Right hindlimb (tissue), 1 donor: ENCODE measurements at places on chromosomes 2 and 18.

DNA sequence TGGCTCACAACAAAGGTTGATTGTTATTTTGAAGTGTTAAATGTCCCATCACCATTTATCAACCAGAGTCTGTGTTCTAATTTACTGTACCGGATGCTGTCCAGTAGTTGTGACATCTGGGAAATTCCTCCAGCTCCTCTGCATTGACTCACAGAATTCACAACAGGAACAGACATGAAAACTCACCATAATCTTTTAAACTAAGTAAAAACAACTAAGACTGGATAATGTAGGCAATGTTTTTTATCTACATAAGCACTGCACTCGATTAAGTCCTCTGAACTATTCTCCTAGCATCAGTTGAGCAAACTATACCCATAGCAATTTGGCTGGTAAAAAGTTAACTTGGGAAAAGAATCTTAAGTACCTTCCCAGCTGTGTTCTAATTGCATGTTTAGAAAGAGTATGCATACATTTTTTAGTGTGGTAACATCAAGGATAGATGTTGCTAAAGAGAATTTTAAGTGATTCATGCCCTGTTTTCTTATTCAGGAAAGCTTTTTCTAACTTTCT is 42.9 kb upstream of the MYO1B start:
- DNase-seq: no peak

DNA sequence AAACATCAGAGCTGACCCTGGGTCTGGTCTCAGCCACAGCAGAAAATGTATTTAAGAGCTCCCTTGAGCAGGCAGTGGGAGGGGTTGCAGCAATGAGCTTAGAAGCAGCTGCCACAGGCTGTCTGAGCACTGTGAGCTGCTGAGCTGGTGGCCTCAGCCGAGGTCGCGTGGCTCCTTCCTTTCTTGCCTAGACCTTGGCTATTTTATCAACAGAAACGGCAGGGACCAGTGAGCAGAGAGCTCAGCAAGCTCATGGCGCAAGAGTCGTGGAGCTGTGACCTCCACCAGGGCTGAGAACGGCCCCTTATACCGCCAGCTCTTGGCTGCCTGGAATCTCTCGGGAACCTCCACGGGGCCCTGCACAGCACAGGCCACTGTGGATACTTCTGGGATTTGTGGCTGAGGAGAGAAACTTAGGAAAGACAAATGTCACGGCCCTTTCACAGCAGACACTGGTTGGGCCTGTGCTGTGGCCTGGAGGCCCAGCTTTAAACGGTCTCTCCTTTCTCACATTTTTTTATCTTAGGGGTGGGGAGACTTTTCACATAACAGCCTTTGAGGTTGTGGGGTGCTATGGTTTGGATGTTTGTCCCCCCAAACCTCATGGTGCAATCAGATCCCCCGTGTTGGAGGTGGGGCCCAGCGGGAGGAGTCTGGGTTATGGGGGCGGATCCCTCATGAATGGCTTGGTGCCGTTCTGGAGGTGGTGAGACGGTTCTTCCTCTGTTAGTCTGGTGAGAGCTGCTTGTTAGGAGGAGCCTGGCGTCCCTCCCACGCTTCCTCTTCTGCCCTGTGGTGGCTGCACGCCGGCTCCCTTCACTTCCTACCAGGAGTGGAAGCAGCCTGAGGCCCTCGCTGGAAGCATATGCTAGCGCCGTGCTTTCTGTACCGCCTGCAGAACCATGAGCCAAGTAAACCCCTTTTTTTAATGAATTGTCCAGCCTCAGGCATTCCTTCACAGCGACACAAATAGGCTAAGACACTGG is 1.7 kb downstream of the ALLC start:
- peak; percentile 66 for DNase-seq

GRCh38 chr2:12824778-12825379 is 108.1 kb downstream of the TRIB2 start:
- peak; percentile 37 for DNase-seq

DNA sequence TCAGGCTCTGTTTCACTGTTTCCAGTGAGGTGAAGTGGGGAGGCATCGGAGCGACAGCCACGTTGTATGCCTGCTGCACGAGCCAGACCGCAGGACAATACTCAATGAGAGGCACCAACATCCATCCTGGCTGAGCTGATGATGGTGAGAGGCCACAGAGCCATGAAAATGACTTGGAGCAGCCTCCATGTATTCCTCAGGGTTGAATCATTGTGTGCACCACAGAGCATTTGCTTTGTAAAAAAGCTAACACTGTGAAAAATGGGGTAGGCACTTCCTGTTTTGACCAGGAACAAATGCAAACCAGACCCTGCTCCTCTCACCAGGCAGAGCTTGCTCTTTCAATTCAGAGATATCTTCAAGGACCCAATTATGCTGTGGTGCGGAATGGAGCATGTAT is 87.2 kb downstream of the LPIN1 start:
- no peak for DNase-seq

GRCh38 chr2:61928826-61929461 is 23.5 kb downstream of the COMMD1 start:
- no peak for DNase-seq

DNA sequence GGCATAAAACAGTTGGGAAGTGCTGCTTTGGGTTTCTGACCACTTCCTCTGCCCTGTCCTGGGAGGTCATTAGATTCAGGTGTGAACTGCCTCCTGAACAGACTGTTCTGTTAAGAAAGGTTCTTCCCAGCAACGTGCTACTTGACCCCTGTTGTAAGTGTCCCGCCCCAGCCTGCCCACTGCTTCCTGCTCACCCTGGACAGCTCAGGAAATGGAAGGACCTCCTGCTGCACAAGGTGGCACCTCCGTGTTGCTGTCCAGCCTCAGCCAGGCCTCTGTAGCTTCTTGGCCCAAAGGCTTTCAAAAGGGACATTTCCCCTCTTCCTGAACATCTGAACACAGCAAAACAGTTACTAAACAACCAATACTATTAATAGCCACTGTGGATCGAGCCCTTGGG is 5.3 kb downstream of the TOGARAM2 start:
- DNase-seq: no peak
